ENCODE measurements at places on chromosomes 5 and 9.

DNA sequence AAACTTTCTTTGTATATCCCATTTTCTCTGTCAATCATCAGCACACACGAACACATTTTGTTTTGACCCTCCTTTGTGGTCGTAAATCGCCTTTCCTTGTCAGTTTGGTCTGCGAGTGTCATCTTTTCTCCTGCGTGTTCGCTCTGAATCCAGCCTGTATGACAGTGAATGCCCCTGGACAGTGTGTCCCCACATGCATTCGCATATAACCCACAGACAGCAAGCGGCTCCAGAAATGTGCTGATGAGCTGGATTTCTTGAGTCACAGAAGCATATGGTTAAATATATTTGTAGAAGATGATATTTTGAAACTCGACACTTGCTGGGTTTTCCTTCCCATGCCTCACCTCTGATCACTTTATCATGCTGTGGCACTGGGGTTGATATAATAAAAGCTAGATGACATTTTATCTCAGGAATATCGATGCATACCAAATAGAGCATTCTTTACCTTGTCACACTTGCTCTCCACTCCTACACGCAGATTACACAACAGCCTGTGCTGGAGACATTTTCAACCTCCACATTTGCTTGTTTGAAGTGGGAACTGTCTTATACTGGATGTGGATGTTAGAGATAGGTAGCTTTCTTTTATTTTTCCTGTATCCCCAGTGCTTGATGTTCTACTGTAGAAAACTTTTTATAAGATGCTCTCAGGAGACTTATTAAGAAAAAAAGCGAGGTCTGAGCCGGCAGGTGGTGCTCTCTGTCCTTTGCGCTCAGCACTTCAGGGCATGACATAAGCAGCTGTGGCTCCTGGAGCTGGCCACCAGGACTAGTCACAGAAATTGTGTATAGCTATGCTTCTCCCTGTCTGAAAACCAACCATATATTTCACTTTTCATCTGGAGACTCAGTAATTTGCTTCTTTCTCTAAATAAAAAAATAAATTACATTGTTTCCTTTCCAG, 215.1 kb downstream of the SH3GL2 start:
- no peak for DNase-seq

GRCh38 chr5:139701056-139701741, 53.0 kb downstream of the CXXC5 start:
- DNase-seq = no peak

- DNase-seq = no peak
These were observed 59.3 kb upstream of the AFAP1L1 start for GRCh38 chr5:149212198-149212951.

DNA sequence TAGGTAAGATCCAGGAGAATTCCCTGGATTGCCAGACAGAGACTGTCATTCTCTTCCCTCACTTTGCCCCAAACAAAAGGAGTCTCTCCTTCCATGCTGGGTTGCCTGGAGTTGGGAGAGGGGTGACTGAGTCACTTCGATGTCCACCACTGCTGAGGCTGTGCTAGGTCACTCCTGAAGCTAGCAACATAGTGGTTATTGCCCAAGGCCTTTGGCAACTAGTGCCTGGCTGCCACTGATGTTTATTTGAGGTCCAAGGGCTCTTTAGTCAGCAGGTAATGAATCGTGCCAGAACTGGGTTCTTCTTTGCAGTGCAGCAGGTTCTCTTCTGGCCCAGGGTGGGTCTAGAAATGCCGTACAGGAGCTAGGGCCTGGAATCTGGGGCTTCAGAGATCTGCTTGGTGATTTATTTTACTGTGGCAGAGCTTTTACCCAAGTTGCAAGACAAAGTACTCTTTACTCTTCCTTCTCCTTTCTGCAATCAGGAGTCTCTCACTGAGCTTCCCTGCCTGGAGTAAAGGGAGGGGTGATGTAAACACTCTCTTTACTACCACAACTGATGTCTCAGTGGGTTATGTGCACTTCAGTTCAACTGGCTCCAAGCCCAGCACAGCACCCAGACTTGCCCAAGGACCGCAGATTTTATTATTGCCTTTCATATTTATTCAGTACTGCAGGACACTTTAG, 155.7 kb upstream of the SH3GL2 start:
- DNase-seq = no peak

- no peak for DNase-seq
These were observed 18.8 kb upstream of the SEC16A start for GRCh38 chr9:136501686-136502085.

DNA sequence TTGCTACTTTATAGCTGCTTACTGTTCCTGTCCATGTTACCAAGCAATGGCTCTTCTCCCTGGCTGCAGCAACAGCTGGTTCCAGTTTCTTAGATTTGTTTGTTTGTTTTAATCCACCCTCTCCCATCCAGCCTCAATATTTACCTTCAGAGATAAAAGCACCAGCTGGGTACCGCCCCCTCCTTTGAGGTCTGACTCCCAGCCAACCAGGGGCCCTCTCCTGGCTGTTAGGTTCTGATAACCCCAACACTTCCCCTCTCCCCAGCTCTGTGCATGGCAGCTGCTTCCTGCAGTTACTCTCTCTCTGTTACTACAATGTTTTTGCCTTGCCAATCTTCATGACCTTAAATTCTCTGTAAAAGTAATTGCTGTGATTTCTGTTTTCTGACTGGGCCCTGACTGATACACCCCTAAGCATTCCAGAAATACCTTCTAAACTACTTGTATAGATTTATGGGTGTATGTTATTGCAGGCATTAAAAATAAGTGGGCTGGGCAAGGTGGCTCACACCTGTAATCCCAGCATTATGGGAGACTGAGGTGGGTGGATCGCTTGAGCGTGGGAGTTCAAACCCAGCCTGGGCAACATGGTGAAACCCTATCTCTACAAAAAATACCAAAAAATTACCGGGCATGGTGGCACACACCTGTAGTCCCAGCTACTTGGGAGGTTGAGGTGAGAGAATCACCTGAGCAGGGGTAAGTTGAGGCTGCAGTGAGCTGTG, 2.6 kb upstream of the GCNT1 start:
- DNase-seq = no peak

- DNase-seq = no peak
These were observed 23.6 kb downstream of the OLFML2A start for GRCh38 chr9:124800306-124801259.

DNA sequence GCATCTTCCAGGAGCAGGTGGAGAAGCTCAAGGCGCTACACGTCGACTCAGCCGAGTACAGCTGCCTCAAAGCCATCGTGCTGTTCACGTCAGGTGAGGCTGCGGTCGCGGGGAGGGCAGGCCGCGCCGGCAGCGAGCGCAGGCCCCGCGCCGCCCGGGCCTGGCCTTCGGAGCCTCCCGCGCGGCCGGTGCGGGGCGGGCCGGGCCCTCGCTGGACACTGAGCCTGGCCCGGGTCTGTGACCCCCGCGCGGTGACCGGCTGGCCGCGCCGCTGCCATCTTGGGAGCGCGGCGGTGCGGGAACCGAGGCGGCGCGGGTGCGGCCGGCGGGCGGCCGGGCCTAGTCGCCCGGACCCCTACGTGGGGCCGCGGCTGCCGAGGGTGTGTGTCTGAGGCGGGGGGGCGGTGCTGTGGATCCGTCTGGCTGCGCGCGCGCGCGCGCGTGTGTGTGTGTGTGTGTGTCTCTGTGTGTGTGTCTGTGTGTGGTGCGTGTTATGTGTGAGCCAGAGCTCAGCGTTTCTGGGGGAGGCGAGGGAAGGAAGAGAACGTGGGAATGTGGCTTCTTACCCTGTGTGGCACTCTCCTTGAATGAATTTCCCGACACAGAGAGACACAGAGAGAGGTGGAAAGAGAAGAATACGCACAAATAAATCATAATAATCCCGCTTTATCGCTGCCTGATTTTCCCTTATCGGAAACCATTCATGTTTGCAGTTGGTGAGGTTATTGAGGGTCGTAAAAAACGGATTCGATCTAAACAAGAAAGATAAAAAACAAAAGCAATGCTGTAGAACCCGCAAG, 5.5 kb downstream of the NR2F1 start:
- DNase-seq = no peak
